Neural crest cell (in vitro differentiated cells): ENCODE measurements at places on chromosomes 11 and 22.

GRCh38 chr22:39893526-39893925 lies at the start of gene ENTHD1:
Gene ENTHD1, minus strand, starts transcription at chr22:39893760. Its CDS starts 6,012 bp downstream, at chr22:39887748.
- no peak for DNase-seq

- DNase-seq, result no peak
These were observed 44.9 kb downstream of the OSBPL5 start for GRCh38 chr11:3120071-3120792.

- no peak for DNase-seq
These were observed 11.7 kb upstream of the RDX start for GRCh38 chr11:110308071-110308470.

DNA sequence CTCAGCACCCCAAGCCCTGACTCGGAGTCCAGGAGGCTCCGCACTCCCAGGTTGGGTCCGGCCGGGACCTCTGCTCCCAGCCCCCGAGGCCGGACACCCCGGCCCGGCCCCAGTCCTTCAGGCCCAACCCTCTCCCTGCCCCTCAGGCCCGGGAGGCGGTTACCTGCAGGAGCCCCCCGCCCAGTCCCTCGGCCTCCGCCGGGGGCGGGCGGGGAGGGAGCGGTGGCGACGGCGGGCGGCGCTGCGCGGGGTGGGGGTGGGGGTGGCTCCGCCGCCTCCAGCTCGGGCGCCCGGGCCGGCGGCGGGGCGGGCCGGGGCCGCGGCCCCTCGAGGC lies 310 bp downstream of the TCF20 start:
- no peak for DNase-seq
